Globus pallidus (tissue), 1 donor: ENCODE measurements at places on chromosomes 4 and X.

GRCh38 chr4:36747277-36748129 lies 466.1 kb downstream of the DTHD1 start:
- no peak for DNase-seq

- no peak for DNase-seq
Observed at GRCh38 chr4:5749568-5749967, 38.6 kb downstream of the EVC start.

DNA sequence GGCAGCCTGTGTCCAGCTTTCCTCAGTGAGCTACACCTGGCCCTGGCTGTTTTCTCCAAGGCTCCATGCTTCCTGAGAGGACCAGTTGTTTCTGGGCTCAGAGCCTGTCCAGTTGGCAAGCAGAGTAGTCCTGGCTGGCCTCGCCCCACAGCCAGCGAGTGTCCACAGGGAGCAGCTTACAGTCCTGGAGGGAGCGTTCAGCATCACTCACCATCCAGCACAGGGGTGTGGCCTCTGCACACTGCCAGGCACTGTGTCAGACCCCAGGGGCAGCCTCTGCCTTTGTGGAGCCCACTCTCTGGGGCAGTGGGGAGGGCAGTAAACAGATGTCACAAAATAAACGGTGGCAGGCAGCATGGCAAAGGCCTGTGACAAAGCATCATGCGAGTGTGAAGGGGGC lies 23.9 kb downstream of the EVC start:
- no peak for DNase-seq

GRCh38 chr4:16029262-16029661 lies 54.6 kb downstream of the PROM1 start:
- DNase-seq: no peak

DNA sequence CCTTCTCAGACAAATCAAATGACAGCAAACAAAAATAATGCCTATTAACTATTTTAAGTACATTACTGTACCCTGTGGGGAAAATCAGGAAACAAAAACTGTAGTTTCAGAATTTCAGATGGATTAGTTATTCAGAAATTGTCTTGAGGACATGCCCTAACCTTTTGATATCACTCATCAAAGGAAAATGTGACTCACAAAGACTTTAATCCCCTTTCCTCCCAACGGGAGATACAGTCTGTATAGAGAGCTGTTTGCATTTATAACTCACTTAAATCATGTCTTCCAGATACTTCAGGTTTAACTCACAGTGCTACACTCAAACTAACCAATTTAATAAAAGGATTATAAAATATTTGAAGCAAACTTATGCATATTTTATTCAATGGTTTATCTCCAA lies 304.0 kb downstream of the MAPK10 start:
- no peak for DNase-seq

GRCh38 chr4:122896270-122896669 lies 26.1 kb downstream of the NUDT6 start:
- DNase-seq: no peak

DNA sequence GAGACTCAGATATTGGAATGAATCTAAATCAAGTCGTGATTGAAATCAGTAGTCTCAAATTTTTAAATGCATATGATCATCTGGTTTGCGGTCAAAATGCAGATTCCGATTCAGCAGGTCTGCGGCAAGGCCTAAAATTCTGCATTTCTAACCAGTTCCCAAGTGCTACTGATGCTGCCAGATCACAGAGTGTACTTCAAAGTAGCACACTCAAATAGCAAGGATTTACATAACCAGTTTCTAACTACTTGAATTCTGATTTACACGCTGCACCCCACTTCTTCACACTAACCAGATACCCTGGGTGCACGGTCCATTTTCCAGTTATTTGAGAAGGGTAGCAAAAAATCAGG lies 752 bp downstream of the MBTPS2 start:
- no peak for DNase-seq

DNA sequence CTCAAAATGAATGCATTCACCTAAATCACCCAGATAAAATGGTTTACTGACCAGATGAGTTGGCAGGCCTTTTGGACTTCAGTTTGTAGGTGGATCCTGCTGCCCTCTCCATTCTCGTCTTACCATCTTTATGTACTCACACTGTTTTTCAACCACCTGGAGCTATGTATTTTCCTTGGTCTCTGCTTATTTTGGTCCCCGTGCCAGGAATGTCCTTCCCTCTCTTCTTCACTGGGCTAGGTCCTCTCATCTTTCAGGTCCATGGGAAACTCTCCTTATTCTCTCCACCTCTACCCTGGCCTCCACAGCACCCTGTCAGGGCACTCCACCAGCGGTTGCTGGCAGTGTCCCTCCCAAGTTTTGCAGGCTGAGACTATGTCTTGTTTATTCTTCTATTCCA lies 2.6 kb downstream of the GPRIN3 start:
- no peak for DNase-seq

DNA sequence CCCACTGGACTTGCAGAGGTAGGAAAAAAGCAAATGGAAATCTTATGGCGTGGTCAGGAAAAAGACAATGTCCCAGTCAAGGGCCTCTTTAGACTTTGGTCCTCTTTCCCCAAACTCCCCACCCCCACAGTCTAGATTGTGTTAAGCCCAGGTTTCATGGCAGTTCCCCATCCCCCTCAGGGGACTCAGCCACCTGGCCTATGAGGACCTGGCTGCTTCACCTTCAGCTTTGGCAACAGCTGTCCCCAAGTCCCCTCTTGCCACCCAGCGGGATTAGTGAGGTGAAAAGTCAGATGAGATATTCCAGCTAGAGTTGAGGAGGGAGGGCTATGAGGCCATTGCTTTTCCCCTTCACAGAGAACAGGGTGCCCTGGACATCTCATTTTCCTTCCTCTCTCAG lies 457 bp downstream of the RIPPLY1 start:
- DNase-seq: no peak

DNA sequence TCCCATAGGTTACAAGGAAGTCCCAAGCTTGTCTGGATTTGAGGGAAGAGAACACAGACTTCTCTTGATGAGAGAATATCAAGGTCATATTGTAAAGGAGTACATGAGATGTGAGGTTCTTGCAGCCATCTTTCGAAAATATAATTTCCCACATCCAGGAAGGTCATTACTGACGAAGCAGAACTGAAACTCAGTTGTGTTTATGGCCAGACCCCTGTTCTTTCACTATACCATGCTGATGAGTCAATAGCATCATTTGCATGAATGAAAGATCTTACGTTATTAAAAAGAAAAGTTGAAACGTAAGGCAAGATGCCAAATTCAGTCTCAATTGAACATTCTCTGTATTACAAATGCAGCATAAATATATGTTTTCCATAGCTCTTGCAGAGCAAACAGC lies 14.2 kb upstream of the CCDC149 start:
- DNase-seq: no peak

- DNase-seq: no peak
Observed at GRCh38 chrX:95675794-95676193, 1008.8 kb upstream of the DIAPH2 start.

GRCh38 chr4:145773581-145774234 lies 93.8 kb downstream of the C4orf51 start:
- peak; percentile 22 for DNase-seq

DNA sequence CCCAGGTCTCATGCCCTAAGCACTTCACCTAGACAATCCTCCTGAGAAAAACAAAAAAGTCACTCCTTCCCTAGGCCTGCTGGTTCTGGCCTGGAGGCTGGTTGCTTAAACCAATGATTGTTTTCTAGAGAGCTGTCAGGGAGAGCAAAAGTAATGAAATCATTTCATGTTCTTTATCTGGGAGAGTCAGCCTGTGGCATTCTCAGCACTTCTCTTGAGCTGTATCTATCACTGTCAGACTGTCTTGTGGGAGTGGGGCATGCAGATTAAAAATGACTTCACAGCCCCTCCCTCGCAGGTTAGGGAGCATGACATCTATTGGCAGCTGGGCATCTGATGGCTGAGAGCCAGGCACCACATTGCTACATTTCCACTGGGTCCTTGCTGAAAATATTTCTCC lies 20.4 kb upstream of the TMEM154 start:
- no peak for DNase-seq

DNA sequence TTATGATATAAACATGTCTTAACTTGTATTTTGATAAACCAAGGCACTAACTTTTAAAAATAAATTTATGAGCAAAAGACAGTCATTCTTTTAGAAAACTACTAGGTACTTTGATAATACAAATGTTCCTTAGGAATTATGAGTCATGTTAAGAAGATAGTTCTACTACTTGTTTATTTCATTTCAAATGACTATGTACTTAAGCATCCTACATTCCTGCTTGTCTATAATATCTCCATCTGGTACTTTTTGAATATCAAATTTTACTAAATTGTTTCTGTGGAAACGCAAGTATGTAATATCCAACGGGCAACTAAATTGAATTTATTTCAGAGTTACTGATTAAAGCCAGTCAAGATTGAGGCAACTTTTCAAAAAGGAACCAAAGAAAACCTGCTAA lies 61.8 kb downstream of the CAMK2D start:
- DNase-seq: no peak

DNA sequence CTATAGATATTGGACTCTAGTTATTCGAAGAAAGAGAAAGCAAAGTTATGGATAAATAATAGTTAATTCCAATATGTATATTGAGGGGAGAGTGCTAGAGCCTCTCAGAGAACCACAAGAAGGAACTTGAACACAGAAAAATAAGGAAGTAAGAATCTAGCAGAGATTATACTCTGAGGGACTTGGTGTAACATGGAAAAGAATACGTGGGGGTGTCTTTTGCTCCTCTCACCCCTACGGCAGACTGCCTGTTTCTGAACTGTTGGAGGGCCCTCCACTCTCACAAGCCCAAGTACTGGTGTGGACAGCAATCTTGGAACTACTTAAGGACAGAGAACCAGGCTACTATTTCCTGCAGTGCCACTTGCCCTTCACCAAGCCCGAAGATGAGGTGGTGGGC lies 1174.4 kb upstream of the PCDH10 start:
- DNase-seq: no peak

DNA sequence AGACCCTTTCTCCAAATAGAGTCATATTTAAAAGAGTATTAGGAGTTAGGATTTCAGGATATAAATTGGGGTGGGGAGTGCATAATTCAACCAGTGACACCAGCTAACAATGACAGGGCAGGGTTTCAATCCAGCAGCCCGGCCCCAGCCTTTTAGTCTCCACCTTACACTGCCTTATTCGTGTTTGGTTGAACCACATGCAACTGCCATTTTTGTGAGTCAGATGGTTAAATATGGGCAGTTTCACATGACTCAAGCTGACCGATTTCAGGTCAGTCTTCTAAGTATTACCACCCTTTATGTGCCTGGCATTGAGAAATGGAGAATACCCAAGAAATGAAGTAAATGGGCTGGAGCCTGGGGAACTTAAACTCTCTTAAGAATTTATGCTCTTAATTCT lies 102.8 kb downstream of the STOX2 start:
- no peak for DNase-seq

DNA sequence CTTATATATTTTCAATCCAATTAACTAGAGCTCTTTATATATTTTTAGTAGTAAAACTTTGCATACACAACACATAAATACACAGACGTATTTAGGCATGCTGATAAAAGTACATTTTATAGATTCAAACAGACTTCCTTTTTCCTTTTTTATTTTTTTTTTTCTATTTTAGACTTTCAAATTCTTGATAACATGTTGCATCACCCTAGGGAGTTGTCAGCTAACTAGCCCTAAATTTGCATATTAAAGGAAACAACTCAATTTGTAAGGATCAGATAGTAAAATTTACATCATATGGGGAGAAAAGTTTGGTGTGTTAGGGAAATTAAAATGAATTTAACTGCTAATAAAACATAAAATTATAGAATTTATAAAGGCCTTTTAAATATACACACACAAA lies 47.4 kb upstream of the APOOL start:
- DNase-seq: no peak
